ENCODE measurements at places on chromosomes 1 and 21. TPM values are rescaled to one million over a fixed set of nuclear protein-coding genes. Genes with fewer than 3 reads are reported as not detected.
A peak's percentile ranks its signal among the peaks of the same experiment; 100 is the strongest.

DNA sequence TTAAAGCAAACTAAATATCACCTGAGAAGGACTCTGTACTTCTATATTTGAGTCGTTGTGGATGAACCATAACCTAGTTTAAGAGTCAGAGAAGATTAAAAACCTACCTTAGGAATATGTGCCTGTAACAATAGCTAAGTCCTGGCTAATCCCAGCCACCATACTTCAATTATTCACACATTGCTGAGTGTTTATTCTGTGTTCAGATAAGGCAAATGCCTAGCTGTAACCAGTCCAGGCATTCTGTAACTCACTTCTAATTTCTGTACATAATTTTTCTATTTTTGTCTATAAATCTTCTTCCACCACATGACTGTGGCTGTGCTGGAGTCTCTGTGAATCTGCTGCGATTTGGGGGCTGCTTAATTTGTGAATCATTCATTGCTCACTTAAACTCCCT, 441.9 kb upstream of the ADAMTS5 start:
- DNase-seq, result no peak
- no peaks in the 10 kb centered on the region for H3K27me3 ChIP-seq
- no peak overlapping the region for H3K4me3 ChIP-seq
- no peaks in the 10 kb centered on the region for H3K4me1 ChIP-seq
- H3K27ac ChIP-seq, result no peak overlapping the region
- H3K36me3 ChIP-seq, result no peaks in the 10 kb centered on the region

DNA sequence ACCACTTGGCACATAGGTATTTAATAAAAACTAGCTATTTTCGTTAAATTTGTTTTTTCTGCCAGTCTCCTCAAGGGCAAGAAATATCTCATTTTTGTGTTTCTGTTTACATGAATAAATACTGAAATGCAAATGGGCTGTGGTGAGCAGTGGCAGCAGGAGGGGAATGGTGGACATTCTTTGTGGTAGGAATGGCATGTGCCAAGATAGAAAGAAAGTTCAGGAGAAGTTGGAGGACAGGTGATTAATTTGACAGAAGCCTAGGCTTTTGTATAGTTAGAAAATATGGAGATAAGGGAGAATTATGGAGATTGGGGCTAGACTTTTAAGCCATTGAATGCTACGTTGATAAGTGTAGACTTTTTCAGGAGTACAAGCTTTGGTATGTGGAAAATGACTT, 8.6 kb downstream of the RAP1A start:
- H3K27me3 ChIP-seq, result no peaks in the 10 kb centered on the region
- no peak overlapping the region for H3K27ac ChIP-seq
- no peak for DNase-seq
- H3K4me3 ChIP-seq, result no peak overlapping the region
- peaks cover 2% of the 10 kb centered on the region for H3K4me1 ChIP-seq
- H3K36me3 ChIP-seq, result no peaks in the 10 kb centered on the region

GRCh38 chr21:38438462-38438893, 59.8 kb downstream of the ERG start:
- no peaks in the 10 kb centered on the region for H3K36me3 ChIP-seq
- H3K4me3 ChIP-seq, result no peak overlapping the region

- no peak overlapping the region for H3K4me3 ChIP-seq
- H3K27me3 ChIP-seq, result no peaks in the 10 kb centered on the region
- H3K36me3 ChIP-seq, result no peaks in the 10 kb centered on the region
- H3K27ac ChIP-seq, result no peak overlapping the region
- H3K4me1 ChIP-seq, result no peaks in the 10 kb centered on the region
Measured at GRCh38 chr1:244173769-244174168, 122.7 kb downstream of the ZBTB18 start.

DNA sequence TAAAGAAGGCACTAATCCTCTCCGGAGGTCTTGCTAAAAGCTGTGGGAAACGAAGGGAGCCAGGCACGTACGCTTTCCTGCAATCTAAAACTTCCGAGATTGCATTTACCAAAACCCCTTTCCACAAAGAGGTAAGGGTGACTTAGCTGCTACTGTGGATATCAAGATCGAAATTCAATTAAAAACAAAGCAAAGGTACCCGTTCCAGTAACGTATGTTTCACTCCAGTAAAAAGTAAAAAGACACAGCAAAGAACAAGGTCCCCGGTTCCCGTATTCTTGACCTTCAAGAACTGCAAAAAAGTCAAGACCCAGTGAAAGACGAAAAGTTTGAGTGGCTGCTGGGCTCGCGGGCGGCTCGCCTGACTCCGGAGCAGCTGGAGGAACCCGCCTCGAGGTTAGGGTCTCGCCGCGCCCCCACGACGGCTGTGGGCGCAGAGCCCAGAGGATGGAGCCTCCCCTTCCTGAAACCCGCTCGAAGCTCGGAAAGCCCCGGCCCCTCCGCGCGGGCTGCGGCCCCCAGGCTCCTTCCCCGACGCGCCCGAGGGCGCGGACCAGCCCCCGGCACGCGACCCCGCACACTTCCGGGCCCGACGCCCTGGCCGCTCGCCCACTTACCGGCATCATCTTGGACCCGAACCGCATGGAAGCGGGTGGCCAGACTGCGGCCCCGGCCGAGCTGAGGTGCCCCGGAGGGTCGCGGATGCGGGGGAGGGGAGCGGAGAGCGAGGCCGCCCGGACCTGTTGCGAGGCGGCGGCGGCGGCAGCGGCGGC, 524 bp downstream of the TP53BP2 start:
- no peaks in the 10 kb centered on the region for H3K27me3 ChIP-seq
- H3K4me1 ChIP-seq, result peaks cover 5% of the 10 kb centered on the region
- DNase-seq, result peak; percentile 68
- no peaks in the 10 kb centered on the region for H3K36me3 ChIP-seq
- peak overlapping the region; percentile 97 for H3K27ac ChIP-seq

DNA sequence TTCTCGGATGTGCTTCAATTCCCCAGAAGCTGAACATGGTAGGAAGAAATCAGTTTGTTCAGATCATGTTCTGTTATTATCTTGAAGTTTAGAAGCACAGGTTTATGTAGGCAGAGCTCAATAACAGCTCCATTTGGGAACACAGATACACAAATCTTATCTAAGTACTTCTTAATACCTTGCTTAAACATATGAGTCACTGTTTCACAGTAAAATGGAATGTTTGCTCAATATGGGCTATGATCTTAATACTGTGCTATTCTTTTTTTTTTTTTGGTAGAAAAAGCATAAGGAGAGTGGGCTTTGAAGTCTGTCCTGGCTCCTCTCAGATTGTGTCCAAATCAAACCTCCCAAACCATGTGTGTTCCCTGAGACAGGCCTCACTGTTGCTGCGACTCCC, 13.4 kb downstream of the PROK1 start:
- peak; percentile 74 for DNase-seq
- no peaks in the 10 kb centered on the region for H3K36me3 ChIP-seq
- H3K4me1 ChIP-seq, result no peaks in the 10 kb centered on the region
- peaks cover 4% of the 10 kb centered on the region for H3K27me3 ChIP-seq
- H3K4me3 ChIP-seq, result no peak overlapping the region
- H3K27ac ChIP-seq, result no peak overlapping the region

DNA sequence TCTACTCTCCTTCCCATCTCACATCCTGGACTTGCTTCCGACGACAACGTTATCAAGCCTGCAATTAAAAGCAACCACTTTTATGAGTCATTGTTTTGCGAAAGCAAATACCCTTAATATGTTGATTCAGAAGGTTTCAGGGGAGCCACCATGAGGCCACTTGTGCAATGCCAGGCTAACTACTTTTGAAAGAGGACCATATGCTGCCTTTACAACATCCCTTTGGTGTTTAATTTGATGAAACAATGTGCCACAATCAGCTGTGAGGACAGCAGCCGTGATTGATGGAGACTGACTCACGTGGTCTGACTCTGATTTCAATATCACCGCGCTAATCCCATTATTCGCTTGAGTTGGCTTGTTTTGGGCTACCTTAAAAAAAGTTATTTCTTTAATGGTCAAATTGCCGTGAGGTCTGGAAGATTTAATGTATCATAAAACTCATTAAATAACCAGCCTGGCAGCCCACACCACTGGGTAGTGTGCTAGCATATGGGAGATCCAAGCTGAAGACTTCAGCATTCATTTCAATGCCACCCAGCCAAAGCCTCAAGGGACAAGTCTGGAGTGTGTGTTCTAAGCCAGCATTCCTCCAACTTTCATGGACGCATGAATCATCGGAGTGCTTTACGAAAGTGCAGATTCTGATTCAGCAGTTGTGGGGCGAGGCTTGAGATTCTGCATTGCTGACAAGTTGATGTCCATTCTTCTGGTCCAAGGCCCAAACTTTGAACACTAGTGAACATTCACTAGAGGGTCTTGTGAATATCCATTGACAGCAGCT, 73.3 kb upstream of the PAXBP1 start:
- H3K4me1 ChIP-seq, result no peaks in the 10 kb centered on the region
- H3K36me3 ChIP-seq, result no peaks in the 10 kb centered on the region
- H3K4me3 ChIP-seq, result no peak overlapping the region
- H3K27me3 ChIP-seq, result peaks cover 3% of the 10 kb centered on the region

GRCh38 chr1:208542309-208542708, 298.1 kb upstream of the PLXNA2 start:
- H3K27me3 ChIP-seq, result no peaks in the 10 kb centered on the region
- no peaks in the 10 kb centered on the region for H3K4me1 ChIP-seq
- no peak overlapping the region for H3K4me3 ChIP-seq
- no peaks in the 10 kb centered on the region for H3K36me3 ChIP-seq

Gene ARTN
- total RNA-seq, result not detected

Gene COL9A2
- total RNA-seq, result 2.1 TPM

Gene SPRR2A
- not detected for total RNA-seq

Gene DYNLT5
- under 0.01 TPM for total RNA-seq

Gene CELA2A
- not detected for total RNA-seq

Gene POU2F1
- total RNA-seq, result 3.6 TPM
